ENCODE measurements at places on chromosomes 2 and 18.

GRCh38 chr2:207423886-207424285 is 105.9 kb upstream of the CREB1 start:
- DNase-seq, result peak; percentile 100

- no peak for DNase-seq
These were observed 559.9 kb downstream of the TSN start for GRCh38 chr2:122315306-122315705.

GRCh38 chr2:223005496-223005895 is 46.5 kb upstream of the KCNE4 start:
- DNase-seq, result no peak

- DNase-seq, result no peak
These were observed 25.7 kb upstream of the NCL start for GRCh38 chr2:231489990-231490389.

- peak; percentile 40 for DNase-seq
These were observed 7.8 kb downstream of the FRZB start for GRCh38 chr2:182858671-182859070.

DNA sequence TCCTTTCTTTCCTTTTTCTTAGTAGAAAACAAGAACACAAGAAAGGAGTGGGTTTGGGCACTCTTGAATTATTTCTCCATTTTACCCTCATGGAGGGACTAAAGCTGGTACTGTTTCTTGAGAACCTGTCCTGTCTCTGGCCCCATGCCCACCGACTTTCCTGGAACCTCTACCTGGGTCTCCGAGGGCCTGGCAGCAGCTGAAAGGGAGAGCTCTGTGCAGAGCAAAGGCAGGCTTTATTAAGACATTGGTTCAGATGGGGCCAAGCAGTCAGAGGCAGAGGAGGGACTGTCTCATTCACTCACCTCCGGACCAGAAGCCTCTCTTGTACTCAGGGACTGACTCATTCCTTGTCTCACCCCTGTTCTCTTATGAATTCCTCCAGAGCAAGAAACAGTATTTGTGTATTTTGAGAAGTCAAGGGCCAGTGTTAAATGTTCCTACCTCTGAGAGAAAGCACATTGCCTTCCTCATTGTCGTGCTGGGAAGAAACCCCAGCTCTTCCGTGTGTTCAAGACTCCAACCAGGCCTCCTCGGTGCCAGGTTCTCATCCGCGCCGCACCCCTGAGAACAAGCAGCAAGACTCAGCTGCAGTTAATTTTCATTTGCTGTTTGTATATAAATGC is 201.9 kb upstream of the NT5C1B start:
- DNase-seq, result peak; percentile 79

DNA sequence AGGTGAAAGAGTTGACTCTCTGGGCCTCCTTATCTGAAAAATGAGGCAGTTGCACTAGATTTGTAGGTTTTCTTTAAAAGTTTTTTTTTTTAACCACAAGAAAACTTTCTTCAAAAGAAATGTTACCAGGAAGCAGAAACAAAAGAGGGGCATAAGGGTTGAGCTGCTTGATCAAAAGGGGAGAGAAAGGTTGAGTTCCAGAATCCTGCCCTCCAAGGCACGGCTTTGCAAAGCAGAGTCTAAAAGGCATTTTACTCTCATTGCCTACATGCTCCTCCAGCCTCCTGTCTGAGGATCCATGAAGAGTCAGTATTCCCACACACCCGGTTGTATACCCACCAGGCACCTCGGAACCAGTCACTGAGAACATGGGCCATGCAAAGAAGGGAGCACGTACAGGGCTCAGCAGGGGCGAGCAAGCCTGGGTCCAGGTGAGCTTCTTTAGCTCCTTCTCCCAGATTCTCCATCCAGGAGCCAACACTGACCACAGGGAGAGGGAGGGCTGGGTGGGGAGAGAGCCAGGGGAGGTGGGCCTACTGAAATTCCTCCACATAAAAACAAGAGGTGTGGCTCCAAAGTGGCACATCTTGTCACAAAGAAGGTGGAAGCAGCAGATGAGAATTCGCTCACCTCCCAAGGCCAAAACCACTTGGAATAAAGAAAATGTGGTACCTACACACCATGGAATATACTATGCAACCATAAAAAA is 116.0 kb upstream of the EPC2 start:
- DNase-seq, result no peak

GRCh38 chr18:10401521-10401920 is 52.9 kb upstream of the APCDD1 start:
- no peak for DNase-seq

GRCh38 chr18:46755315-46756024 is 1.4 kb downstream of the ST8SIA5 start:
- no peak for DNase-seq

- DNase-seq, result no peak
These were observed 363.8 kb upstream of the TRIB2 start for GRCh38 chr2:12352889-12353288.
